ENCODE measurements at places on chromosomes 16 and 17. TPM values are rescaled to one million over a fixed set of nuclear protein-coding genes. Genes with fewer than 3 reads are reported as not detected.

The CDR2L gene
- 0.49 TPM for total RNA-seq

The PRCD gene
- not detected for total RNA-seq

The CCL22 gene
- 0.72 TPM for total RNA-seq

The DNAAF1 gene
- not detected for total RNA-seq

The KRT28 gene
- not detected for total RNA-seq

The CXCL16 gene
- 2.3 TPM for total RNA-seq

The ACE gene
- total RNA-seq = 0.50 TPM

The GNAO1 gene
- 0.25 TPM for total RNA-seq

The USP6 gene
- total RNA-seq = 0.05 TPM

The KRT27 gene
- not detected for total RNA-seq

The SPPL2C gene
- not detected for total RNA-seq

The CACNA1H gene
- total RNA-seq = 0.50 TPM

The KRT9 gene
- not detected for total RNA-seq

The OSGIN1 gene
- 0.86 TPM for total RNA-seq

The PHF12 gene
- total RNA-seq = 56.7 TPM

The TMEM238L gene
- not detected for total RNA-seq

The PKMYT1 gene
- 128 TPM for total RNA-seq

Data from activated naive CD4-positive, alpha-beta T cell treated with anti-CD3 and anti-CD28 coated beads for 36 hours (primary cell).